ENCODE measurements at places on chromosomes 6 and 20.

DNA sequence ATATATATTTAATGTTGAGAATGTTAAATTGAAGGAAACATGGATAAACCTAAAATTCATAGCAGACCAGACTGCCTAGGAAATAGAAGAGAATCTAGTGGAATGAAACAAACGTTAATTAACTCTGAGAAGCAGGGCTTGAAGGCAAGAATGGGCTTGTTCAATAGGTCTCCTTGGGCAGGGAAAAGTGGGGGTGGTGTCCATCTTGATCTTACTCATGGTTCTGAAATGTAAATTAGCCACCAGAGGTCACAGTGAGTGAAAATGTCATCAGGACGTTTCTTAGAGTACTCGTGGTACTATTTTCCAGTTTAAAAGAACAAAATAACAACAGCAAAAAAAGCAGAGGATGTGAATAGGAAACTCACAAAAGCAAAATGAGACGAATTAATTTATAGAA lies 66.8 kb upstream of the BTBD3 start:
- no peak for DNase-seq

- DNase-seq = no peak
These were observed 192.5 kb upstream of the ZFP64 start for GRCh38 chr20:52383995-52384621.

DNA sequence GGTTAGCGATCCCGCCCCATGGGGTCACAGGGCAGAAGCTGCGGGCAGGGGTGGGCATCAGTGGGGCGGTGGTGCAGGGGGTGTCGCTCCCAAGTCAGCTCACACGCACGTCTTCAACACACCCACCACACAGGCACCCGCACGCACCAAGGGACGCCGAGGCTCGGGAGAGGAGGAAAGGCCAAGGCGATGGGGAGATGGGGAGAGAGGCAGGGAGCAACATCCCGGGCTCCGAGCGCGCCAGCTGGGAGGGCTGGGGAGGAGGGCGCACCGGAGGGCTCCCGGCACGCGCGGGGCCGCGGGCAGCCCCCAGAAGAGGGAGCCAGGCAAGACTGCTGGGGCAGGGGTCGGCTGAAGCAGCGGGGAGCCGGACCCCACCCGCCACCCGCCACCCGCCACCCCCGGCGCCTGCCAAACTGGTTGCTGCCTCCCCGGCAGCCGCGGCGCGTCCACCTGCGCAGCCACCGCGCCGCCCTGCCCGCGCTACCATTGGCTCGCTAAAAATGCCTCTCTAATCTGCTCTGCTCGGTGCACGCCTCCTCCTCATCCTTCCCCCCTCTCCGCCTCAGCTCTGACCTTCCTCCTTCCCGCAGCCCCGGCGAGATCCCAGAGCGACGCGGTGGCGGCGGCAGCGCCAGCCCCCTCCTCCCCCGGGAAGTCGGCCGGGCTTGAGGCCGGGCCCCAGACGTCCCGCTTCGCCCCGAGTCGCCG lies at the start of gene PACSIN1:
TSS of gene PACSIN1 (plus strand) at position 546 of the 711 bp plus-strand sequence. CDS start 60,230 bp downstream, outside the sequence.
- DNase-seq = no peak

GRCh38 chr20:46433051-46433450 lies 26.6 kb upstream of the ELMO2 start:
- no peak for DNase-seq

GRCh38 chr6:45075246-45075645 lies 252.9 kb upstream of the RUNX2 start:
- no peak for DNase-seq

DNA sequence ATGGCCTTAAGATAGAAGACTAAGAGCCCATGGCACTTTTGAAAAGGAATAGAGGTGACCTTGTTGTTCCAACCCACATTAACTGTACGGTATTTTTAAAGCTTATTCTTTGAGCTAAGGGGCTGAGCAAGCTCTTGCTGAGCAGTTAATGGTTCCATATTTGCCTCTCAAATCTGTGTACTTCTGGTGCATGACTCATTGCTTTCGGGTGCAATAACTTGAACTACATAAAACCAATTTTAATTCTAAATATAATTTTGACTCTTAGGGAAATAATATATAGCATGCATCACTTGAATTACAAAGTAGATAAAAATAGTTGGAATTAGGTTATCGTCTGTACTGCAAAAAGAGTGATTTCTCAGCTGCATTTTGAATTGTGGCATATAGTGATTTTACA lies 348.1 kb upstream of the CITED2 start:
- no peak for DNase-seq

DNA sequence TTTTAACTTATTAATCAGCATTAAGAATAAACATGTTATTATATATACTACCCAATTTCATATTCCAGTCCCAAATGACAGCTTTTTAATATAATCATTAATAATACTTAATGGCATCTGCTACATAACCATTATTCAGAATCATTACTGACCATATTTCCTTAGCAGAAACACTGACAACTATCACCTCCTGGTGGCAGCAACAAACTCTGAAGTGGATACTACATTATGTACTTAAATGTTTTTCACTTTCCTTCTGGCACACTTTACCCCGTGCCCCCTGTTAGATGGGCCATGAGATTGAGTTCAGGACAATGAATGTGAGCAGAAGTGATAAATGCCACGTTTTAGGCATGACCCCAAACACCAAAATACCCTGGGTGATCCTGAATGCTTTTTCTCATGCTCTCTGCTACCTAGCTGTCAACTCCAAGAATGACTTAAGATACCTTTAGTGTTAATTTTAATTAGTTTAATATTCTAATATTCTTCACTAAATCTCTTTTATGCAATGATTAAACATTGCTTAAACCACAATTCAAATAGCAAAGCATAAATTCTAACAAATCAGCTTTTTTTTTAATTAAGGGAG lies 77.1 kb downstream of the LMBRD1 start:
- no peak for DNase-seq

DNA sequence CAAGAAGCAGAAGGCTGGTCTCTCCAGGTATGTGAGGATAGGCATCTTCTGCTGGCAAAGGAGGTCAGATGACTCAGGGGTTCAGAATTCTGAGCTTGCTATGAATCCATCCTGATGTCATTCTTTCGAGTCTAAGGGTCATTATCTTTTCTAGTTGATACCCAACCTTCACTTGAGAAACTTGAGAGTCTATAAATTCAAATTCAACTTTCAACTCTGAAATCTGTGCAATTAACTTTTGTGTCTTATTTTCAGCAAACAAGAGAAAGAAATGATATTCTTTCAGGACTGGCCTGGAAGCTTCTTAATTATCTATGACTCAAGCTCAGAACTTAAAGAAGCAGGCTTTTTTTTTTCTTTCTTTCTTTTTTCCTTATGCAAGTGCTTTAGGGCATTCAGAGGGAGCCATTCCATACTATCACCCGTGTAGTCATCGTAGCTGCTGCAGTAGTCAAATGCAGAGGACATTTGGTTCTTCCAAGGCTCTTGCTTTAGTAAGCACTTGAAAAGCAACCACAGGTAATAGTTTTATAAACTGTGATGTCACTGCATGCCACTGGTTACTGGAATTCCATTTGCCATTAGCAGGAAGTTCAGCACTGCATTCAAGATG lies 93.0 kb downstream of the ADTRP start:
- no peak for DNase-seq

DNA sequence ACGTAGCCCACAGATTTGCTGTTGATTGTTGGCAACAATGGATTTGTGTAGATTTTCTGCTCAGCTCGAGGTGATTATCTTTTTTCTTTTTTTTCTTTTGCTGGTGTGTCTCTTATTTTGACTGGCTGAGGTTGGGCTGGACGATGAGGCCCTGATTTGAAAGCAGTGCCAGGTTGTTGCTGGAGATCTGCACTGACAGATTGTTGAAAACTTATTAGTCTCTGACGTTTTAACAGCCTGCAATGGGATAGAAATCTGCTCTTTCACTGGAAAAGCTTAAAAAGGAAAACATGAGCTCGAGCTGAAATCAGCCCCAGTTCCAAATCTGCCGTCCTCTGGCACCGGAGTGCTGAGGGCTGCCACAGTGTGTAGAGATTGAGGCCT lies 87.7 kb downstream of the PDE7B start:
- no peak for DNase-seq

GRCh38 chr6:9481292-9482029 lies 933.4 kb downstream of the TFAP2A start:
- DNase-seq = no peak

- no peak for DNase-seq
These were observed 108.8 kb upstream of the SYNCRIP start for GRCh38 chr6:85751374-85752055.

DNA sequence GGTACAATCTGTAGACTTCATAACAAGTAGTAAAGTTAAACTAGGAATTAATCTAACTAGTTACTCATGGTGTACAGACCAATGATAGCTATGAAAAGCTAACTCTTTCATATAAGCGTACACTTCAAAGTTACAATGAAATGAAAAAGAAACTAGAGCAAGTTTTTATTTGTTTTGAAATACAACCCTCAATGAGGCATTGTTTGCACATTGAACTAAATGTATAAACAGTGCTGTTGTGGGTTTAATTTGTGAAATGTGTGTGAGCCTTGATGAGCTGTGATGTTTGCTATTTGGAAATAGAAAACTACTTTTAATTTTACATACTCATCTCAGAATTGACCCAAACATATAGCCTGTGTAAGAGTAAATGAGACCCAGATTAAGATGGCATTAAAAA lies 11.1 kb upstream of the EYA4 start:
- DNase-seq = no peak

- no peak for DNase-seq
These were observed 4.8 kb upstream of the DHX35 start for GRCh38 chr20:38957235-38957876.

DNA sequence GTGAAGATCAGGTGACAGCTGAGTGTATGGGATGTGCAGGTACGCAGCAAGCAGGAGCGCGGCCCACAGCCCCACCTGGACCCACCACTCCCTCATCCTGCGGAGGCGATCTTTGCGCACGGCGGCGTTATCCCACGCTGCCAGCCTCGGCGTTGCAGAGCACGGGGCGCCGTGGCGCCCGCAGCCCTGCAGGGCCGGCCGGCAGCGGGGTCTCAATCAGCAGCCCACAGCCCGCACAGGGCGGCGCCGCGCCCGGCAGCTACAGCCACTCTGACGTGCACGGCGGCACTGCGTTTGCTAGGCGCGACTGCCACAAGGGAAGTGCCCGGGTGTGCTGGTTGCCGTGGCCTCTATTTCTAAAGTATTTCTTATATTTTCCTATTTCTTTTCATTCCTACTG lies 46.9 kb downstream of the LAMA2 start:
- DNase-seq = no peak

- no peak for DNase-seq
These were observed 63.2 kb downstream of the HIVEP2 start for GRCh38 chr6:142881761-142882160.

- DNase-seq = no peak
These were observed 224.4 kb downstream of the BCAS1 start for GRCh38 chr20:53845980-53846379.

GRCh38 chr6:146300521-146300920 lies 243.1 kb upstream of the RAB32 start:
- DNase-seq = no peak

- no peak for DNase-seq
These were observed 34.7 kb downstream of the ZKSCAN8 start for GRCh38 chr6:28176373-28176772.

DNA sequence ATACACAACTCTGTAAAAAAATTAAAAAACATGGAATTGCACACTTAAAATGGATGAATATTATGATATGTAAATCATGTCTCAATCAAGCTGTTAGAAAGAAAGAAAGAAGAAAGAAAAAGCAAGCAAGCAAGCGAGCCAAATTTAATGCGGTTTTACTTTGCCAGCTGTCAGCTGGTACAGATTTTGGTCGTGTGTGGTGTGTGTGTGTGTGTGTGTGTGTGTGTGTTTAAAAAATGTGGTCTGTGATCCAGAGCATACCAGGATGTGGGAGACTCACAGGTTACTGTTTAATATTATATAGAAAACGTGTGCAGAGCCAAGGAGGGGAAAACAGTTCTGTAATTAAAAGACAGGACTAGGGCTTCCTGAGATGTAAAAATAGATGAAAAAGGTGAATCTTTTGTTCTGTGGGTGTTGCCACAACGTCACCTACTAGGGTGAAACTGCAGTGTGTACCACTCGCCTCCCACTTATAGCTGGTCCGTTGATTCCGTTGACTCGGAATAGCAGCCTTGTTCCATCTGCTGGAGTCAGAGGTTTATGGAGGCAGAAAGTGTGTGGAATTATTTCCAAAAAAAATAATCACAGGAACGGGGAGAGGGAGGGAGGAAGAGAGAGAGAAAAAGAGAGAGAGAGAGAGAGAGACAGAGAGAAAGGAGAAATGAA lies 197.7 kb downstream of the BCAS1 start:
- no peak for DNase-seq

GRCh38 chr20:50826121-50826520 lies 31.3 kb downstream of the BCAS4 start:
- no peak for DNase-seq

- no peak for DNase-seq
These were observed 11.3 kb upstream of the SERPINB1 start for GRCh38 chr6:2852921-2853322.

DNA sequence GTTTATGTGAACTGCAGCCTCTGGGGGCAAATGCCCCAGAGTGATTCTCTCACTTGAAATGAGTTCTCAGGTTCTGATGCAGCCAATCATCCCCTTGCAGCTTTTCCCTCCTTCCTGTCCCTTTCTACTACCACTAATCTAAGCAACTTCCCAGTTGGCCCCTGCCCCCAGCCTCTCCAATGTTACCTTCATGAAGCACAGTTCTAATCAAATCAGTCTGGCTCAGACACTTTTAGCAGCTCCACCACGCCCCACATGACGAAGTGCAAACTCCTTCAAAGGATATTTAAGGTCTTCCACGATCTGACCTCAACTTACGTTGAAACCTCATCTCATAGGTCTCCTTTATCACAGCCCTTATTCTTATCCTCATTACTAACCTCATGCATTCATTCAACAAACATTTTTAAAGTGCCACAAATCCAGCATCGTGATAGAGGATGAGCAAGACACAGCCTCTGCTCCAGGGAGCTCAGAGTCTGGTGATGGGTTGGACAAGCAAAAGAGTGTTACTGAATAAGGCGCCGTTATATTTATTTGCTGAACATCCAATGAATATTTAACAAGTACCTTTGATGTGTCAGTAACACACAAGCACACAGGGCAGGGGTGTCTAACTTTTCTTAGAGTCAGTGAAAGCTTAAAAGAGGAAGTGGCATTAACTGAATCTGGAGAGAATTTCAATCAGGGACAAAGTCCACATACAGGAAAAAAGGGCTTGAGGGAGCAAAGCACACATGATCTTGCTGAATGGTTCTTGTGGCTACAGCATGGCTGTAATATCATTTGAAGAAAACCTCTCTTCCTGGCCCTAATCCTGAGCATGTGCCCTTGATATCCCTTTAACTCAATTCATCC lies 20.4 kb upstream of the DTNBP1 start:
- no peak for DNase-seq

- DNase-seq = no peak
These were observed 10.7 kb upstream of the HDDC2 start for GRCh38 chr6:125312478-125312877.

- no peak for DNase-seq
These were observed 10.2 kb downstream of the UNC5CL start for GRCh38 chr6:41028561-41029412.

Measured in stimulated activated CD8-positive, alpha-beta memory T cell treated with anti-CD3 and anti-CD28 coated beads, Interleukin-2, amount 100 ng/mL, for 48 hours (primary cell).